Ureter (tissue), 1 donor: ENCODE measurements at places on chromosomes 16 and 17.

DNA sequence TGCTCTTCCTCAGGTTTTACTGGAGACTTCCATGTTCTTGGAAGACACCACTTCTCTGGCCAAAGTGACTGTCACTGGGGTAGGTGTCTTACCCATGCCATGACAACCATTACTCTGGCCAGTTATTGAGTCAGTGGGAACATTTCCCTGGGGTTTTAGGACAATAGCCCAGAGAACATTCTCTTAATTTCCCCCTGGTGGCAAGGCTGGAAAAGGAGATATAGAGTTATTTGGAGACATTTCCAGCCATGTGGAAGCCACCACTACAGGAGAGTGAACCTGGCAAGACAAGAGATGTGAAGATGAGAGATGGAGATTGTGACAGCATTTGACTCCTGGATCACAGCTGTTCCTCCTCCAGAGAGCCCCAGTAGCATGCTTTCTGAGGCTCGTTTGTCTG lies 106.2 kb downstream of the CDK5R1 start:
- no peak for DNase-seq

GRCh38 chr16:62036101-62036801 lies at the start of gene CDH8:
TSS of gene CDH8 (minus strand) at chr16:62036438. CDS start at chr16:62021403, 15,035 bp downstream.
- peak; percentile 41 for DNase-seq

GRCh38 chr17:82882715-82883418 lies 43.0 kb upstream of the ZNF750 start:
- no peak for DNase-seq

DNA sequence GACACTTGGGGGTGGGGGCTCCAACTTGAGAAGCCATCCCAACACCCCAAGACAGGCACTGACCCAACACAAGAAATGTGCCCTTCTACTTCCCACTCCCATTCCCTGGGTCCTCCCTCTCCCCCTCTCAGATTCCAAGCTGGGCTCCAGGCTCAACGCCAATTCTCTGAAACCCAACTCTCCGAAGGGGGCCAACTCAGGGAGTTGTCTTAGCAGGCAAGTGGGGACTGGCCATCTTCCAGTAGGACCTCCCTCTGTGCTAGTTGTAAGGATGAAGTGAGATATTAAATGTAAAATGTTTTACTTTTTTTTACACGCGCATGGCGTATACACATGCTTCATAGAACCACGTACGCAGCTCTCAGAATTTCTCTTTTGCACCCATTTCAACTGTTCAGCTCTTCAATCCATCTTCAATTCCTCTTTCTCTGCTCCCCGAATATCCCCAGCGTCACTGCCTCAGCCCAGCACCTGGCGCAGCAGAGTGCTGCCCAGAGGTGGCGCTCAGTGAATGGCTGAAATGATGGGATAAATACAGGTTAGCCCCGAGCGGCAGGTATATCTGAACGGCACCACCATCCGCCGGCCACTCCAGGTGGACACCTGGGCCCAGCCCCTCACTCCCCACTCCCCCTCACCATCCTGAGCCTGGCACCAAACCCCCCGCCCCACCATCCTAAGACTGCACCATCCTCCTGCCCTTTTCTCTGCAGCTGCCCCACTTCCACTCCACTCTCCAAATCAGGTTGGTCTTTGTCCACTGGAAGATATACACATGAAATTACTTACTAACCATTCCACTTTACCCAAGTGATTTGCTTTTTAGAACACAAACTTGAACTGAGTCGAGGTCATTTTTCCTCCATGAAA lies 43.9 kb upstream of the TNRC6C start:
- DNase-seq = no peak

DNA sequence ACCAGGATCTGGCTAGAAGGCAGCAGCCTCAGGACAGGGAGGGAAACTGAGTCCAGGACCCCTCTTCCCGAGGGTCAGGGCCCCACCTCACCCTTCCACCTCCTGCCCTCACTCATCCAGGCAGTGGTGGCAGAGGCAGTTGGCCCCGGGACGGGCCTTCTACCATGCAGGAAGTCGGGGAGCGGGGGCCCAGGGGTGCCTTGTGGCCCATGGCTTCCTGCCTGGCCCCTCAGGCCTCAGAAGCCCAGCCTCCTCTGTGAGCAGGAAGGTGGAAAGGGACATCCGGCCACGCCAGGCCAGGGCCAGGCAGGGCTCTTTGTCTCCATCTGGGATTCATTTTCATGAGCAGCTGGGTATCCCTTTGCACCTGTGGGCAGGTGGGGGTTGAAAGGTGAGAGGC lies 58.5 kb downstream of the BAHCC1 start:
- DNase-seq = no peak

DNA sequence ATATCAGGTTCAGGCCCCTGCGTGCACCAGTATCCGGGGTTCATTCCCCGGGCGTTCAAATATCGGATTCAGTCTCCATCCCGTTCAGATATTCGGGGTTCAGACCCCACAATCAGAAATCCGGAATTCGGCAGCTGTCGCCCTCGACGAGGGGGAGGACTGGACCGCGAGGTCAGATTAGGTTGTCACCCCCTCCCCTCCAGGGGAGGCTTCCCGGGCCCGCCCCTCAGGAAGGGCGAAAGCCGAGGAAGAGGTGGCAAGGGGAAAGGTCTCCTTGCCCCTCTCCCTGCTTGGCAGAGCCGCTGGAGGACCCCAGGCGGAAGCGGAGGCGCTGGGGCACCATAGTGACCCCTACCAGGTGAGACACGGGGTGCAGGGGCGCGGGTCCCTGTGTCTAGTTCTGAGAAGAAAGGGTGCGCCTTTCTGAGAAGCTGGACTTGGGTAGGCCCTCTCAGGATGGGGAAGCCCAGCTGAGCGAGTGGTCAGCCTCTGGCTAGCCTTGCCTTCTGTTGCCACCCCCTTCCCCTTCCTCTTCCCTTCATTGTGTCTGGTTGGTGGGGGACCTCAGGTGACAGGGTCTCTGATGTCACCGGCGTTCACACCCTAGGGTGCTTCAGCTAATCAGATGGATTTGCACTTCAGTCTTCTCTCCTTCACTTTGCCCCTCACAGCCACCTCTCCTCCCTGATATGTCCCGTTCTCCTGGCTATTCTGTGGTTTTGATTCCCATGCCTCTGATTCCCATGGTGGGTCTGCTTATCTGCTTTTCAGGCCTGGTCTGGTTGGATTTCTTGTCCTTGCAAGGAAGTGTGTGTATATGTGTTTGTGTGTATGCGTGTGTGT lies 844 bp downstream of the TAOK2 start:
- no peak for DNase-seq

DNA sequence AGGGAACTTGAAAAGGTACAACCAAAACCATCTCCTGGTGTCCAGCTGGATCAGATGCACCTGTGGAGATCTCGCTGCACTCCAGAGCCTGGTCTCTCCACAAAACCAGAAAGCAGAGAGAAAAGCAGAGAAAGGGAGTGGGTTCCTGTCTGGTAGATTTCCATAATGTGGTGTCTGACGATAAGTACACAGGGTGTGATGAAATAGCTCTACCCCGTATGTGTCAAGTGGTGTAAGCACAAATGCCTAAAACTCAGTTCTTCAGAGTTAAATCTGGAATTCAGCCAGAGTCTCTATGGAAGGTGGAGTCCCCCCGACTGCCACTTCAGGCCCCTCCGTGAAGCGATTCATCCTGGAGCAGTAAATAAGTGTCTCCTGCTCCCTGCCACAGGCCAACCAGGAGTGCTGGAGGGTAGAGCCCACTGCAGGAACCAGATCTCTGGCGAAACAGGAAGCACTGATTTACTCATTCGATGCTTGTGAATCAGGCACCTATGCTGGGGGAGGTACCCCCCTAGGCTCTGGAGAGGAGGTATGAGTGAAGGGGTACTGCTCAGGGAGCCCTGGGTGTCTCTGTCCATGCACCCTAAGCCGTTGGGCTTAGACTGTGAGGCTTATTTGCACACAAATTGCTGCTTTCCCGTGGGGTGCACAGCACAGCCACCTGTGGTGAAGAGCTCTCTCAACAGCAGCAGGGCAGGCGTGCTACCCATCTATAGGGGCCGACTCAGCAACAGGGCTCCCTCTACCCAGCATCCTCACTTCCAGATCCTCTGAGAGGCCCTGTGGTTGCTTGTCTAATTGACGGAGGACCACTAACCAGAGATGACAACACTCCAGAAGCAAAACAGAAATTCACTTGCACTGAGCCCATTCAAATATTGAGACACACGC lies 97.1 kb upstream of the MYOCD start:
- no peak for DNase-seq

DNA sequence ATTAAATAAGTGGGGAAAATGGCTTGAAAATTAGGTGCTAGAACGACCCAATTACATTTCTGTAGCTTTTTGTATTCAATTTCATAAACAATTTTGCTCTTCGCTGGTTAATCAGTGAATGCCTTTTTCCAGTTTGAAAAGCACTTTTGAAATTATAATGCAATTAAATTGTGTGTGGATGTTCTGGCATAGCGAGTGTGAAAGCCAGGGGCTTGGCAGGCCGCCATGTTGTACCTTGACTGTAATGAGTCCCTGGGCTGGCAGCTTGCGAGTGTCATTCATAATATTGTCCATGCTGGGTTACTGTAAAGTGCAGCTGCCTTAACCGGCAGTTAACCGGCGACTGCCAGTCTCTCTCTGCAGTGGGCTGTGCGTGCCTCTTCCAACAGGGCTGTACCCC lies 177.8 kb downstream of the CCDC182 start:
- no peak for DNase-seq

- no peak for DNase-seq
Measured at GRCh38 chr16:84271037-84271436, 23.6 kb upstream of the WFDC1 start.

DNA sequence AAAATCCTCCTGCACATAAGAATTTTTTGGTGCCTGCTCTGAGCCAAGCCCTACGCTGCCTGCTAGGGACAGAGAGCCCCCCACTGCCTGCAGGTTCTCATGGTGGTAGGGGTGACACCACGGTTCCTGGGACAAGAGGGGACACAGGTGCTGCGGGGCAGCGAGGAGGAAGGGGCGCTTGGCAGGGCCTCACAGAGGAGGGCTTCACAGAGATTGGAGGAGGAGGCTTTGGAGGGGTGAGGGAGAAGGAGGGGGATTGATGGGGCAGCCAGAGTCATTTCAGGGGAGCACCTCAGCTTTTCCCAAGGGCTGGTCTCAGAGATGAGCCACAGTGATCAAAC lies 29.8 kb upstream of the GSG1L start:
- DNase-seq = no peak

- peak; percentile 87 for DNase-seq
Measured at GRCh38 chr17:59837308-59838051, 55.3 kb downstream of the TUBD1 start.

DNA sequence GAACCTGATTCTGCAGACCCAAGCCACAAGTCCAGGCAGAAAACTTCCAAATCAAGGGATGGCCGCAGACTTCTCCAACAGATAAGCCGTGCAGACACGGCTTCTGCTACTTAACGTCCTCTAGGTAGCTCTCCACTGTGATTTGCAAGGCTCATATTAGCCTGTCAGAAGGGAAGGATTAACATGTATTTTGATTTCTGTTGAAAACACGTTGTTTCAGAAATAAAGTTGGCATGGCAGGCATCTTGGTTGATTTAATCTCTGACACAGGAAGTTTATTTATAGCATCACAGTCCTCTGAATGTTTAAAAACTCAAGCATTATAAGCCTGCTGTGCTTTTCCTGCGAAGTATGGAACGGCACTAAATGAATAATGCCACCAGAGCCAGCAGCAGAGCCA lies 166.8 kb upstream of the TOX3 start:
- no peak for DNase-seq

- DNase-seq = no peak
Measured at GRCh38 chr17:33169580-33170285, 123.4 kb downstream of the ASIC2 start.

GRCh38 chr17:63700528-63701455 lies 867 bp upstream of the LIMD2 start:
- DNase-seq = no peak

DNA sequence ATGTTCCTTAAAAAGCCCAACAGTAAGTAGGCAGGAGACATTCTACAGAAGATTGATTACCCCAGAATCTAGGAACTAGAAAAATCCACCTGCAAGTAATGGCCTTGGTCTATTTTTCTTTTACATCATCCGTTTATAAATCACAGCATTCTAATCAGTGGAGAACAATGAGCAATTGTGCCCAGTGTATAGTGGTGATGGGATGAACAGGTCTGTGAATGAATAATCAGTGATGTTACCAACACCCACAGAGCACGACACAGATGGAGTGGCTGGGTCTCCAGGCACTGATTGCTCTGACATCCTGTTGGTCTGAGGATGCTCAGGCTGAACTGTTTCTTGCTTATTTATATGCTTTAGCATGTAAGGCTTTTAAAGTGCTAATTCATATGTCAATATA lies 1251.2 kb upstream of the CDH8 start:
- DNase-seq = no peak

- DNase-seq = no peak
Measured at GRCh38 chr16:87125206-87126155, 191.7 kb downstream of the C16orf95 start.
